Naive thymus-derived CD8-positive, alpha-beta T cell (primary cell): ENCODE measurements at places on chromosomes 13 and 19. TPM values are rescaled to one million over a fixed set of nuclear protein-coding genes. Genes with fewer than 3 reads are reported as not detected.

SPART gene
- total RNA-seq: 57.7 TPM

STX10 gene
- 62.8 TPM for total RNA-seq

TUBB4A gene
- 7.6 TPM for total RNA-seq

CCDC61 gene
- total RNA-seq: 32.5 TPM

FXYD1 gene
- not detected for total RNA-seq

DMKN gene
- 1.8 TPM for total RNA-seq

TM9SF2 gene
- total RNA-seq: 50.5 TPM

SPACA4 gene
- total RNA-seq: not detected

OR7D2 gene
- total RNA-seq: not detected

ANKLE1 gene
- total RNA-seq: 3.4 TPM

IRGC gene
- total RNA-seq: not detected

ATP8B3 gene
- 1.6 TPM for total RNA-seq

IGFL1 gene
- total RNA-seq: not detected

SPRED3 gene
- 1.8 TPM for total RNA-seq

MEIOSIN gene
- total RNA-seq: not detected

SEMA6B gene
- 0.60 TPM for total RNA-seq

RAB11B gene
- 112 TPM for total RNA-seq

ZNF560 gene
- total RNA-seq: not detected

FCGBP gene
- total RNA-seq: 223 TPM

C1QTNF9B gene
- total RNA-seq: not detected

ZNF350 gene
- 45.4 TPM for total RNA-seq
